AG08396 (cell line): ENCODE measurements at places on chromosomes 1 and 21.

DNA sequence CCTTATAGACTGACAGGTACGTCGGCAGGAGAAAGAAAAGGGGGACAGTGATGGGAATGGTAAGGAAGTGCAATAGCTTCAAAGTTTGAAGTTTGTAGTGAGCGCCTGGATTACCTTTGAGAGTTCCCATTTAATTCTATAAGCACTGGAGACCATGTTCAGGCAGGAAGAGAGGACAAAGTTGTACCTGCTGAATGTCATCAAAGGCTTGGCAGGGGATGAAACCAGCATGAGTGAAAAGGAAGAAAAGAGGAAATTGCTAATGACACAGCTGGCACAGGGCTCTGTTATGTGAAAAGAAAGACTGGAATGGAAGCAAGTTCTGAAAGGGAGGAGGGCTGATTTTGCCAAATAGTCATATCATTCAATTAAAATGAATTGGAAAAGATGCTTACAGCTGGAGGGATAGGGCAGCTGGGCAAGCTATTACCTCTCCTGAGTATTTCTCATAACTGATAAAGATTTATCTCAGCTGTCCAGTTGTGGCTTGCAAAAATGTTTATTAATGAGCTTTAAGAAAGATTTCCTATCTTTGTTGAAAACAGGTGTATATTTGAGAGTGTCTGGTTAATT is 109.2 kb downstream of the HMCN1 start:
- DNase-seq: no peak

DNA sequence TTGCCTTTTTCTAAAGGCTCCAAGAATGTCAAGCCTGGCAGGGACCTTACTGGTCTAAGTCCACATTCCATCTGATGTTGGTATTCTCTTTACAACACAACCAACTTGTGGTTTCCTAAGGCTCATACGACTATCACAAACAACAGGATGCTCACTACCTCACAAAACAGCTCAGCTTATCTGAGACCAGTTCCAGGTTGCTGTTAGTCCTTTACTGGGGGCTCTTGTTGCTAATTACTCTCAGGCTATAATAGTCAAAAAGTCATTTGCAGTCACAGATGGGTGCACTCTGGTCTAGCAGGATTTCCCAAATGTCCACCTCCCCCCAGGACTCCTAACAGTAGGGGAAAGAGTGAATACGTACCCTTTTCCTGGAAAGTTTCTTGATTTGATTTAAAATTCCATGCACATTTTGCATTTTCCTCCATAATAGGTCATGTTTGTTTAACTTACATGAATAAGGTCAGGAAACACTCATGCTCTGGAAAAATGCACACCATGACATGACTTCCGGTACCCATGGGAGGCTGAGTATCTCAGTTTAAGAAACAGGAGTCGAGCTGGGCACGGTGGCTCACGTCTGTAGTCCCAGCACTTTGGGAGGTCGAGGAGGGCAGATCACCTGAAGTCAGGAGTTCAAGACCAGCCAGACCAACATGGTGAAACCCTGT is 16.0 kb downstream of the LCK start:
- no peak for DNase-seq

- no peak for DNase-seq
These were observed 22.8 kb upstream of the ABCA4 start for GRCh38 chr1:94143809-94144176.

- no peak for DNase-seq
These were observed 284.5 kb downstream of the DSCAM start for GRCh38 chr21:40562242-40563002.

DNA sequence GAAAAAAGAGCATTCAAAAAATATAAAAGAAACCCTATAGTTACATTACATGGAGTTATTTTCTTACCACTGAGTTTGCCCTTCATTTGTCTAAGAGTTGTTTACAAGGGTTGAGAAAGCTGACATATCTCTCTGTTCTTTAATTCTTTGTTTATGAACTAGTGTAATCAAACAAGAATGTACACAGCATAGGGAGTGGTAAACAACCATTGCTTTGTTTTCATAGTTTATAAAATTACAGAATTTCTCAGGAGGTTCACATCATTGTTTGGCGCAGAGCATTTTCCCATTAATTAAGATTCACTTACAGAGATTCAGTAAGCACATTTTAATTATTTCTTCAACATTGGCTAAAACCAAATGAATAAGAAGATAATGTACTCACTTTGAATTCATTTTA is 87.6 kb downstream of the IFI44 start:
- no peak for DNase-seq

DNA sequence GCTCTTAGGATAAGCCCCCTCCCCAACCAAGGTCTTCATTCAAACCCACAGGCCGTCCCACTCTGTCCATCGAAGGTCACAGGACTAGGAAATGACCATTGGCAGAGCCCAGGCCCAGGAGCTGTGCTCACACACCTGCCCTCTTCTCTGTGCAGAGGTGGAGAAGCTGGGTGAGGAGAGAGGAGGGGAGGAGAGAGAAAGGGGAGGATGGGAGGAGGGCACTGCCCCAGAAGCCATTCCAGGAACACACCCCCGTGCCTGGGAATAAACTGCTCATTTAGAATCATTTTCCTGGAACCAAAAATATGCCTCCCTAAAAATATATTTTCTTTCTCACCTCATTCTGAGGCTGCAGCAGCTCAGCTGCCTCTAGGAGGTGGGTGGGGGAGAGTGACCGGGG is 6.4 kb upstream of the SDC3 start:
- no peak for DNase-seq

GRCh38 chr1:78044796-78045562 is 787 bp upstream of the GIPC2 start:
- no peak for DNase-seq

DNA sequence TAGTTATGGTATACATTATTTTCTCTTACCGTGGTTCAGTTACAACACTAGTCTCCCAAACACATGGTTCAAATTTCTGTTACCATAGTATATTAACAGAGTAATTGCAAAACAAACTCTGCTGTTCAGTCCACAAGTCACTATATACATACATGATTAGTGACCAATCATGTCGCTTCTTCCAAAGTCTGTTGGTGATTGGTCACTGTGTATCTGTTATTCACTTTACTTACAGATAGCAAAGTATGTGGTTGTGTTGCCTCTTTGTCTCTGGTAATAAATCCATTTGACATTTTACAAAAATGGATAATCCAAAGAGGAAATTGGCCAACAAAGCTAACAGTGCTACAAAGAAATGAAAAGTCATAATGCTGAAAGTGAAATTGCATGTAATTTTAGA is 107.2 kb downstream of the RABGAP1L start:
- DNase-seq: no peak

DNA sequence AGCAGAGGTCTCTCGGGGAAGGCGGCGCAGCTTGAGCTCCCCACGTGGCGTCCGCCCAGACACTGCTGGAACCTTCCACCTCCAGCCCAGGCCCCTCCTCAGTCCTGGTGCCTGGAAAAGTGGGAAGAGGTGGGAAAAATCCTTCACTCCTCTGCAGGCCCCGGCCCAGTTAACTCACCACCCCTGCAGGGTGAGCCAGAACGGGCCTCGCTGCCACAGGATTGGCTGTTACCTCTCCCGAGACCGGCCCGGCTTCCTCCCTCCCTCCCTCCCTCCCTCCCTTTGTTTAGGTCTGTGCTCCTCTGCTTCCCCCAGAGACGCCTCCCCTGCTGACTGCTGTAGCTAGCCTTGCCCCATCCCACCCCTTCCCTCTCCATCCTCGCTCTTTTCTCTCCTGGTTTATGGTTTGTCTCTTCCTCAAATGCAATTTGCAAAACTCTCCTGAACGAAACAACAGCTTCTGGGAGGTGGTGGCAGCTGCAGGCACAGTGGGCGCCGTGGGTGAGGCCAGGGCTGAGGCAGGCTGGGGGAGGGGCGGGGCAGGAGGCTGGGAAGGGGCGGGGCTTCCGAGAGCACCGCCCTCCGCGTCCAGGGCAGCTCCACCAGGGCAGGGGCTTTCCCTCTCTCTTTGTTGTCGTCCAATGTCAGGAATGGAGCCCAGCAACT is 6.5 kb downstream of the CAPN9 start:
- DNase-seq: no peak

- no peak for DNase-seq
These were observed 188.0 kb upstream of the C21orf91 start for GRCh38 chr21:18007121-18007520.
